Pancreas (tissue), 10 donors: ENCODE measurements at places on chromosomes 4 and X. TPM values are rescaled to one million over a fixed set of nuclear protein-coding genes. Genes with fewer than 3 reads are reported as not detected.

SLC9A6 gene
- 5.4 TPM for total RNA-seq

- no peak for DNase-seq
These were observed 36.6 kb downstream of the IRF2 start for GRCh38 chr4:184437565-184438265.

DNA sequence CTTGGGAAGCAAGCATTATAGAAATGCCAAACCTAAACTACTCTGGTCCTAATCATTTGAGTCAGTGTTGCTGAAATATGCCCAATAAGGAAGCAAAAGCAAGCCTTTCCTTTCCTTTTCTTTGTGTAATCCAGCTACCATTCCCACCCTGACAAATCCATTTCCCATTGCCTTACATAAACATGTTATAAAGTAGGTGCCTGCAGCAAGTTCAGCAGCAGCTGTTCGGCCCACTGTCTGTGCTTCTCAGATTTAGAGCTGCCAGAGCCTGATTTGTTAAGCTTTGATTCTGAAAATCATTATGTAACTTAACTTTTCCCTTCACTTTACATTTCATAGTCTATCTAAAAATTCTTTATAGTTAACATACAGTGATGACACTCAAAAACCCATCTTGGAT lies 148.6 kb downstream of the EPHA5 start:
- no peak for DNase-seq

GRCh38 chr4:169756971-169757574 lies 671 bp downstream of the HPF1 start:
- no peak for DNase-seq

- DNase-seq: no peak
These were observed 39.2 kb upstream of the ASMTL start for GRCh38 chrX:1491851-1492349.

DNA sequence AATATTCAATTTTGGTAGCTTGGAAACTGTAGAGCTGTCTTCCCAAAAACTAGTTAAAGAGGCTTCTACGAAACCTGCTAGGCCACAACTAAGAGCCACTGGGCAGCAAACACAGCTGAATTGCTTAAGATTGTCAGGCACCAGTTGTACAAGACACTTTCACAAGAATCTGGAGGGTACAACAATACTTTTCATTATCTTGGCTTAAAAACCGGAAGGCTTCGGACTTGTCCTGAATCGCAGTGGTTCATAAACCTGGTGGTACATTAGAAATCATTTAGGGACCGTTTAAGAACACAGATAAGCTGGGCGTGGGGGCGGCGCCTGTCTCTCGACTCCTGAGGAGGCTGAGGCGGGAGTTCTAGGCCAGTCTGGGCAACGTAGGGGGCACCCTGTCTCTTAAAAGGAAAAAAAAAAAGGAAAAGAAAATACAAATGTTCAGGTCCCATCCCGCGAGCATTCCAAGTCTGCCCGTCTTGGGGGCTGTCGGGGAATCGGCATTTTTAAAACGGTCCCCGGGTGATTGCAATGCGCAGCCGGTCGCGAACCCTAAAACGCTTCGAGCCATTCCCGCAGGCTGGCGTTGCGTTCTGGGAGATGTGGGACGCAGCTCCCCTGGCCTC lies 763 bp downstream of the PYURF start:
- no peak for DNase-seq

GRCh38 chrX:73851014-73852009 lies 288.3 kb downstream of the CHIC1 start:
- DNase-seq: peak; percentile 84

GRCh38 chr4:13364653-13365052 lies 119.5 kb downstream of the RAB28 start:
- DNase-seq: no peak

- DNase-seq: peak; percentile 16
These were observed 233.9 kb upstream of the CXXC4 start for GRCh38 chr4:104728380-104729122.

GRCh38 chrX:79065696-79066095 lies 78.8 kb upstream of the GPR174 start:
- no peak for DNase-seq

- no peak for DNase-seq
These were observed 276.4 kb downstream of the RPA4 start for GRCh38 chrX:97159916-97160800.

DNA sequence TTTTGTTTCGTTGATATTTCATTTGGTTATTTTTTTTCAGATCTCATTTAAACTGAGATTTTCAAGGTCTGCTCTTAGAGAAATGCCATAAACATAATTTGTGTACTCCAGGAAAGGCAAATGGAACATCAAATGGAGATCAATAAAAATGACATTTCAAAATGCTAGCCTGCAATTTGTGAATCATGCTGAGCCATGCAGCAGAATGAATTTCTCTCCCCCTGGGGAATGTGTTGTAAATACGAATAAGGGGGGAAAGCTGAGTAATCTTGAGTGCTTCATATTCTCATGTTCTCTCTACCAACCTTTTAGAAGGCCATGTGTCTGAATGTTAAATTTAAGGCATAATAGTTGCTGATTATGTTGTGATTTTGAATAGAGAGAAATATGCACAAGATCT lies 7.8 kb downstream of the ZCCHC4 start:
- no peak for DNase-seq

DNA sequence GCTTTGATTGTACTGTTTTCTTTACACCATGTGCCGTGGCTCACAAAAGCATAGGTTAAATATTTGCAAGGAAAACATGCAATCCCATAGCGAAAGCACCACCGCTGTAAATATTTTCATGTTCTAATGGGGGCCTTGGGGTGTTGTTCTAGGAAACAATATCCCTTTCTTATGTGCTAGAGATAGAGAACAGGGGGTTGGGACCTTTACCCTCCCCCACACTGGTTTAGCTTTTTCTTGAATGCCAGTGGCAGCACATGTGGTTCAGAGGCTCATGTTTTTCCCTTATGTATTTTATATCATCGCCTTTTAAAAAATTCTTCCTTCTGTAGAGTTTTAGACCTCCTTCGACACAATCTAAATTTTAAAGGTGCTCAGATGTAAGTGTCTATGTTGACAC lies 422.6 kb upstream of the TENM3 start:
- no peak for DNase-seq

- DNase-seq: no peak
These were observed 140.6 kb downstream of the TBL1X start for GRCh38 chrX:9605484-9605883.

- DNase-seq: peak; percentile 84
These were observed 15.8 kb downstream of the BCAP31 start for GRCh38 chrX:153708415-153708814.

DNA sequence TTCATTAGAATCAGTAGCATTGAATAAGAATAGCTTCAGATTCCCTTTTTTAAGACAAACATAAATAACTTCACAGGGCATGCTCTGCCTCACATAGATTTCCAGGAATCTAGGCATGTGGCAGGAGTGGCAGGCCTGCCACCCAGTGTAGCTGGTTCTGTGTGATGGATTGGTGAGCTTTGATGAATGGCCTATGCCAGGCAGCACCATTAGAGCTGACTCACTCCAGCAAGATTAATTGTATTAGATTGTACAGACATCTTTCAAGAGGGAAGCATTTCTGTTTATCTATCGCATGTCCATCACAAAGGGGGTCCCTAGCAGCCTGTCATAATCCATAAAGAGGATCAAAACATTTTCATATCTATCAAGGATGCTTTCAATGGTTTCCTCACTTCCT lies 71.9 kb downstream of the NAA11 start:
- DNase-seq: no peak
